ENCODE measurements at places on chromosomes 7 and 10.

DNA sequence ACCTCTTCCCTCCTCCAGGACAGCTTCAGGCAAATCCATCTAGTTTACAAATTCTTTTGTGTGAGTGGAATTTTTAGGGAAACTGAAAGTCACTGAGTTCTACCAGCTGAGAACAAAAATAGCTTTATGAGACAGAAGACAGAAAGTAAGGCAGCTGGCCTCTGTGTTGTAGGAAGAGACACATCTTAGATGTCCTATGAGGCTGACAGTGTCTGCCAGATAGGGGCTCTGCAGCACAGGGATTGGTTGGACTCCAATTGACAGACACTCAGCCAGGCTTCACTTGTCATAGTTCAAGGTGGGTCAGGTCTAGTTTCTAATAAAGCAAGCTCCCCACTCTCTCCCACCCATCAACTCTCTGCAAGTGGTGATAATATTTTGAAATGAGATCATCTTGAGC lies 574.9 kb downstream of the CCSER2 start:
- no peak for DNase-seq

DNA sequence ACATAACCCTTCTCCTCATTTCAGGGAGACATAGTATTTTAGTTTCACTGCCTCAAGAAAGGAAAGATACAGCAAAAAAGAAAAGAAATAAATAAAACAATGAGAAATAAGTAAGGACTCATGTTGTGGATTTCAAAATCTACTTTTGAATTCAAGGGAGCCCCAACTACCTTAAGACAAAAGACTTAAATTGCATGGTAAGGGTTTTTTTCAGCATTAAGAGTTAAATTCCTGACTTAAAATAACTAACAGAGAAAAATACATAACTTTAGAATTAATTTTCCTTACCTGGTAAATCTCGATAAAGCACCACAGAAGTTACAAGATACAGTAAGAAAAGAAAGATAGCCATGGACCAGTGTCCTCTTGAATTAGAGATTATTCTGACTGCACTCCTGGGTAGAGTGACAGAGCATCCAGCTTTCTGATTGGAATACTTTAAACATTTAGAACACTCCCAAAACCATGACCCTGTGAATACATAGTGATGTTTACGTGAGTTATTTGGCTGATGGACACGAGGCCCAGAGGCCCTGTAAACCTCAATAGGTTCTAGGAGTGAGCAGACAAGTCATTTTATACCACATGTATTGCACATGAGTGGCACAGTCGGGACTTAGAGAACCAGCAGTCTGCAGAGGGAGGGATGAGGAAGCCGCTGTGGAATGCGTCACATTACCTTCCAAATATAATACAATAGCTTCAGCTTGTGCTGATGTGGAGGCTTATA lies 292.5 kb upstream of the SEMA3C start:
- no peak for DNase-seq

- DNase-seq: no peak
Measured at GRCh38 chr10:24201503-24202180, 7.3 kb upstream of the KIAA1217 start.

- no peak for DNase-seq
Measured at GRCh38 chr10:52208365-52208764, 105.7 kb upstream of the DKK1 start.

- no peak for DNase-seq
Measured at GRCh38 chr10:70162151-70162891, 8.0 kb downstream of the SAR1A start.

DNA sequence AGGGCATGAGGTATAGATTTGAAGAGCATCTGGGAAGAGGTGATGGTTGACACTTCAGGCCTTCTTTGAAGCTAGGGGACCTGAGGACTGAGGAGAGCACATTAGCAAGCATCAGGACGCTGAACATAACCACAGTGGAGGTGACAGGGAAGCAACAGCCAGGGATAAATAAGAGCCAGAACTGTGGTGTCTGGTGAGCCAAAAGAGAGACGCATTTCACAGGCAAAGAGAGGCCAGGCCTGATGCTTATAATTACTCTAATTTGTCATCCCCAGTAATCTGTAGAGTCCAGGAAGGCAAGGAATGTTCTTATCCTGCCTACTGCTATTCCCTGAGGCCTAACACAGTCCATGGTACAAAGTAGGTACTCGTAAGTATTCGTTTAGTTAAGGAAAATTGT lies 10.4 kb upstream of the FAS start:
- DNase-seq: no peak

- no peak for DNase-seq
Measured at GRCh38 chr7:144824360-144824759, 11.5 kb downstream of the TPK1 start.

- peak; percentile 34 for DNase-seq
Measured at GRCh38 chr10:113139699-113140098, 189.7 kb downstream of the TCF7L2 start.

DNA sequence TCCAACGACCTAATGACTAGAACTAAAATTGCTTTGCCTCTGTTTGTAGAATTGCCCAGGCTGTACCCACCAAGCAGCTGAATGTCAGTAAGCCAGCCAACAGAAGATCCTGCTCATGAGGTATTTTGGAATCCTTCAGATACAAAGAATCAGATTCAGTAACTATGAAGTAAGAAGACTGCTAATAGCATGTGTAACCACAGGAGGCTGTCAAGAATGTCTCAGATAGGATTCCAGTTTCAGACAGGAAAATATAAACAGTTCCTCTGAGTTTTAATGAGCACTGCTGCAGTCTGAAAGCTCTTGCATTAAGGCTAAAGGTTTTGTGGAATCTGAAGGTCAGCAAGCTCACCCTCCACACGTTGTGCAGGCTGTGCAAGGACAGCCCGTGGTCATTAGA lies 112.6 kb upstream of the ADAM12 start:
- no peak for DNase-seq

DNA sequence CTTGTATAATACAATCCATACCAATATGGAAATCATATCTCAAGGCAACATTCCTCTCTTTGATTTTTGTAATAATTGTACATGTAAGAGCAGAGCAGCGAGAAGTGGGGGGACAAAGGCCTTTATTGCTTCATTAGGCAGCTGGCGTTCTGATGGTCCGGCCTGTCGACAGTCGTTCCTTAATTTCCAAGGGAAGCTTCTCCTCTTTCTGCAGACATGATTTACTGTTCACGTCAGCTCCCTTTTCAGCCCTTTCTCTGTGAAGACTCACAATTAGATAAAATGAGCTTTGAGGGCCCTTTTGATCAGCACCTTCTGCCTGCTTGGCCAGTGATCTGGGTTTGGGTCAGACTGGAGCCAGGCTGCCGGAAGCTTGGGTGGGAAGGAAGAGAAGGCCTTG lies 65.6 kb upstream of the CTBP2 start:
- DNase-seq: no peak

DNA sequence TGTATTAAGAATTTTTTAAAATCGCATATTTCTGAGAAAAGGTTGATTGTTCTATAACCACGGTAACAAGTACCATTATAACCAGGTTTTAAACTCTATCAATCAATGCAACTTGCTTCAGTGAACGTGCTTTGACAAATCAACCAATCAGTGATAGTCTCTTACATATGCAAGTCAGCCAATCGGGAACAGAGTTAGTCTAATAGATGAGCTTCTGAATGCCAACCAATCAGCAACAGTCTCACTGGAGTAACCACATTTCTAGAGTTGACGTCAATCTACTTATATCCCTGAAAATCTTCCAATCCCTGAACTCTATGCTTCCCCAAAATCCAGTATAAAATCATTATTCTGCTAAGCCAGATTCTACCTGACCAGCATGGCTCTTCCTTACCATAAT lies 44.7 kb upstream of the TRUB1 start:
- DNase-seq: no peak

- peak; percentile 60 for DNase-seq
Measured at GRCh38 chr10:58291538-58292174, 22.7 kb downstream of the CISD1 start.

GRCh38 chr10:9900751-9901150 lies 1116.9 kb upstream of the CELF2 start:
- DNase-seq: no peak

GRCh38 chr7:103551016-103551415 lies 105.0 kb upstream of the SLC26A5 start:
- DNase-seq: no peak

DNA sequence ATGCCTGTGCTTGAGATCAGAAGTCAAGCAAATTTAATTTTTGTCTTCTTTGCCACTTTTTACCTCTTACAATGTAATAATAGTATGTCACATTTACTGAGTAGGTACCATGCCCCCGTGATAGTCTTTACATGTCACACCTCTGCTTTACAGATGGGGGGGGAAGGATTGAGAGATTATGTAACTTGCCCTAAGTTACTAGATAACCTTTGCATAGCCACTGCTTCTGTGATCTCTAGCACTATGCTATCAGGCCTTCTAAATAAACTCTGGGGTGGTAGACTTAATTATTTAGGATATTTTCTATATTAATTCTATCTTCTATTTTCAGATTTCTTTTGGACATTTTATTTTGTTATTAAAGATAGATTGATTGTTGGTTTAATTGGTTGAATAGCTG lies 514.4 kb downstream of the SUGCT start:
- no peak for DNase-seq

- no peak for DNase-seq
Measured at GRCh38 chr10:60952067-60952845, 8.3 kb upstream of the RHOBTB1 start.

DNA sequence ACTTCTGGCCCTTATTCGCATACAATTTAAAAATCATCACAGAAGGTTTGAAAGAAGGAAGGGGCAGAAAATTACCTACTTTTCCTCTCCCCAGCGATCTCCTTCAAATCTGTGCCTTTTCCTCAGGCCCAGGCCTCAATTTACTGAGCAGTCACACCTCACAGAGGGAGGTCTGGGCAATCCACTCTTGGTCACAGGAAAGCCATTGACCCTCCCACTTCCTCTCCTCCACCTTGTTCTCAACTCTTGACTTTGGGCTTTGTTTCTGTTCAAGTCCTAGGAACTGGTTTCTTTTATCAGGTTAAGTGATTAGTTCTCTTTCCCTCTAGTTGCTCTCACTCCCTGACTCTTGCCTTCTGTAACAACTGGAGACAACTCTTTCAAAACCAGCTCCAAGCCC lies 37.0 kb upstream of the ATRNL1 start:
- DNase-seq: no peak

- no peak for DNase-seq
Measured at GRCh38 chr7:102101926-102102325, 184.7 kb upstream of the SH2B2 start.

DNA sequence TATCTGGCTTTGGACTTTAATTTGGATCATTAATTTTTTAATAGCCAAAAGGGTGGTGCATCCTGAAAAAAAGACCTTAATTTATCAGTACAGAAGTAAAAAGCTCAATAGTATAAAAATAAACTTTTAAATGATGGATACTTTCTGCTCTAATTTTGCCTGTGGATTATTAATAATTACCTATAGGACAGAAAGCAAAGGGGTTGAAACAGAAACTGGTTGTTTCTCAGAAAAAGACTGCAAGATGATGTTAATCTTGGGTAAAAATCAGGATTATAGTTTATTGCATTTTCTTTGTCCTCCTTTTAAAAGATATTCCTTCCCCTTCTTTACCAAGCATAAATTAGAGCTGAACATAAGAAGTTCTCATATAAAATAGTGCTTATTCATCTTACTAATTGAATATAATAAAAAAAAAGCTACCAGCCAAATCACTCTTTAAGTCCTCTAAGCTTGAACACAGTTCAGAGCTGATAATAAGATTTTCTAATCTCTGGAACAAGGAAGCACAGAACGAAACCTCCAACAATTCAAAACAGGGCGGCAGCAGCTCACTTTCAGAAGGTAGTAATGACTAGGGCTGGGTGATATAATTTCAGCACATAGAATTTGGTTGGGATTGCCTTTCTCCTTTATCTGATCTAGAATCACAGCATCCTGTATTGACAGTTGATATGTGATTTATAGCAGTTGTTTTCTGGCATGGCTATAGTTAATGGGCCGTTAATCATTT lies 8.1 kb upstream of the GPR85 start:
- no peak for DNase-seq

GRCh38 chr10:1545524-1545923 lies 191.8 kb downstream of the ADARB2 start:
- no peak for DNase-seq

GRCh38 chr10:51918884-51919325 lies 219.5 kb upstream of the CSTF2T start:
- no peak for DNase-seq

GRCh38 chr7:2856388-2857169 lies 12.5 kb upstream of the GNA12 start:
- no peak for DNase-seq

GRCh38 chr7:90230834-90231233 lies 14.1 kb upstream of the CFAP69 start:
- DNase-seq: no peak

GRCh38 chr7:21656081-21656480 lies 113.2 kb downstream of the DNAH11 start:
- no peak for DNase-seq

DNA sequence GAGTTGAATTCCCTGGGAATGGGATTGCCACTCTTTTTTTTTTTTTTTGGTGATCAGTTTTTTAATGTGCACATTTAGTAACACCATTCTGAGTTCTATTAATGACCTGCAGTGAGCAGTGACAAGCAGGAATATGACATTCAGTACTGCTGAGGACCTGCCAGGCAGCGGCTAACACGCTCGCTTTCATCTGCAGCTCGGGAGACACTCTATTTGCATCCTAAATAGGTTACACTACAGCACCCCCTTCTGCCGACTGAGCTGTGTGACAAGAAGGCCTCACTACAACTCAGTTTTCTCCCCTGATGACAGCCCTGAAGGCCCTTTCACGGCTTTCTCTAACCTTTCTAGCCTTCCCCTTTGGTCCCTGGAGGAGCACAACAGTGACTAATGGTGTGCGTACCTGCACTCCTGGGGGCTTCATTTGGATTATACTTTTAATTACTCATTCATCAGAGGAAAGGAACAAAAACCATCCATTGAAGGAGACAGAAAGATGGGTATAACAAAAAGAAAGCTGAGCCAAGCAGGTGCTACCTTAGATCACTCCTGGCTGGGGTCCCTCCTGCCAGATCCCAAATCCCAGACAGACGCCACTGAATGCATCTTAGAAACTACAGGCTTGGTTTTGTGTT lies 872.4 kb downstream of the LRMDA start:
- DNase-seq: peak; percentile 88

DNA sequence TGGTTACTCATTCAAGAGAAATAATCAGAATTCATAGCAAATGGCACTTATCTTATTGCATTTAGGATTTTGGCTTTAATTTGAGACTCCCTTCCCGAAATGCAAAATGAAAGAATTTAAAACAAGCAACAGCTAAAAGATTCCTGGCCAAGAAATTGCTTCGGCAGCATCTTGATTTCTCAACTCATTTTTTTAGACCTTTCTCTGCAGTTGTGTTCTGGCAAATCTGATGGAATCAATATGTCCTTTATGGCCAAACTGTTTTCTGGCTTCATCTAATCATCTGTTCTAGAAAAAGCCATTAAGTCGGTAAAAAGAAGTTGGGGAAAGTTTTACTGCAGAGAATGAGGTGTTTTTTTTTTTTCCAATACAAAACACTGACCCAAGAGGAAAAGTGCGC lies 172.1 kb downstream of the SLC16A9 start:
- no peak for DNase-seq

DNA sequence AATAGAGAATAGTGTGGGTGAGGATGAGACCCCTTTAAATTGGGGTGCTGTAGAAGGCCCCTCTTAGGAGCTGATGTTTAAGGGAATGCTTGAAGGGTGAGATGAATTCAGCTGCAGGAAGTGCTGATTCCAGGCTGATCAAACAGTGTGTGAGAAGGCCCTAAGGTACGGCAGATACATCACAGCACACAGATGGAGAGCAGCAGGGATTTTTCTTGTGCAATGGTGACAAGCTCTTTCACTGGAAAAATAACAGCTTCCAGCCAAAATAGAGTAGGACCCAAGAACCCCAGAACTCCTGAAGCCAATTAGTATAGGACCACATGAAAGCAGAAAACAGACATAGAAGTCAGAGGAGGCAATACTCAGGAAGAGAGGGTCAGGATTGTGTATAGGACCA lies 296.9 kb downstream of the ADRA2A start:
- DNase-seq: no peak
